SK-N-SH (cell line): ENCODE measurements at places on chromosomes 6 and 20.

DNA sequence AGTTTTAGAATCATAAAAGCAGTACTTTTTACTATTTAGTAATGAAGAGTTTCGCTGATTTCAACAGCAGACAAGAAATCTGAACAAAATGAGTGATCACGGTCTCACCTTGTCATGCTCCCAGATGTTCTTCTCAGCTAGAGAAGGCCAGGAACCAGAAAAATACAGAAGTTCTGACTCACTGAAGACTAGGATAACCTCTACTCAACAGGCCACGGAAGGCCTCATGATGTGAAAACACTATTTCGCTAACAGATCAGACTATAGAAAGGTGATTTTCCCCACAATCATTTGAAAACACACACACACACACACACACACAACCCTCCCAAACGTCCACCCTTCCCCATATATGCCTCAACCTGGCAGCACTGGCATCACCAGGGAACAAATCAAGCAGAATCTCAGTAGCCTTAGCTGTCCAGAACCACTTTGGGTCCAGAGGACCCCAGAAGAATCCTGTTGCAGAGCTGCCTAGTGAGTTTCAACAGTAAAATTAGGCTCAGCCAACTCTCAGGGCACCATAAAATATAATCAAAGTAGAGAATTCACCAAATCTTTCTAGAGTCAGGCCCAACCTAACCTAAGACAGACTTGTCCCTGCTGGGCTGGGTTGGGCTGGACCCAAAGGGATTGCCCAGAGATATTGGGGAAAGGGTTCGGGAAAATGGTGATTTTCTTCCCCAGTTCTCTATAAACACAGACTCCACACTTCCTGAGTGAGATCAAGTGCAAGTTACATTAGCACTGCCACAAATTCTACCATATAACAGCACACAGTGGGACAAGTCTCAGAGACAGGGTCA is 7.9 kb downstream of the EXOC2 start:
- DNase-seq: no peak

DNA sequence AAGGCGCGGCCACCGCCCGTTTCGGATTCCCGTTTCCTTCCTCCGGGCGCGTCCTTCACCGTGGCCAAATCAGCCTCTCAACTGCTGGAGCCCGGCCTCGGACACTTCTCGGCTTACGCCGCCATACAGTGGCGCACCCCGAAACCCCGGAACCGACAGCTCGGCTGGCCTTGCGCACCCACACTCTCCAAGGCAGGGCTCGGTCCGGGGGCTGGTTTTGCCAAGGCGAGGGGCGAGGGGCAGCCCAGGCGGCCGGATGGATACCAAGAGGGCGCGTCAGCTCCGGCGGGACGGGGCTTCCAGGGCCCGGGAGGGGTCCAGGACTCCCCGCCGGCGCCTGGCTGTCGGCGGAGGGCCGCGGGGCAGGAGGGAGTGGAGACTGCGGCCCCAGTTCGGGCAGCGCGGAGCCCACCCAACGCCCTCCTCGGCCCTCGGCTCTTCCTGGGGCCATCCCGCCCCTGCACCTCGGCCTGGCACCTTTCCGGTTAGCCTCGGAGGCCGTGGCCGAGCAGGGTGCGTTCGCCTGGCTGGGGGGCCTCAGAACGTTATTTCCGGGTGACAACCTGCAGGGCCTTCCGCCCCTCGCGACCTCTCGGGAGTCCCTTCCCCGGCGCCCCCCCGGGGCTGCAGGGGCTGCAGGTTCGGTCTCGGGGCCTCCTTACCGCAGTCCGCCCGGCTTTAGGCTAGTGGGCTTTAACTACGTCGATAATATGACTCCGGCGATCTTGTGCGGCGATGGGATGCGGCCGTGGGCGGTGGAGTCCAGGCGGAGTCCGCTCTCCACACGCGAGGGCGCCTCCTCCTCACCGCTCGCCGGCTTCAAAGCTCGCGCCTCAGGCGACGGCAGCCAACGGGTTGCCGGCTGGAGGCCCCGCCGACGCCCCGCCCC is 697 bp upstream of the CEP43 start:
- peak; percentile 57 for DNase-seq

GRCh38 chr6:132213732-132214131 is 187.5 kb downstream of the MOXD1 start:
- DNase-seq: no peak

GRCh38 chr20:54590856-54591255 is 115.5 kb downstream of the DOK5 start:
- DNase-seq: no peak
